T-helper 9 cell (primary cell): ENCODE measurements at places on chromosomes 12 and 14.

DNA sequence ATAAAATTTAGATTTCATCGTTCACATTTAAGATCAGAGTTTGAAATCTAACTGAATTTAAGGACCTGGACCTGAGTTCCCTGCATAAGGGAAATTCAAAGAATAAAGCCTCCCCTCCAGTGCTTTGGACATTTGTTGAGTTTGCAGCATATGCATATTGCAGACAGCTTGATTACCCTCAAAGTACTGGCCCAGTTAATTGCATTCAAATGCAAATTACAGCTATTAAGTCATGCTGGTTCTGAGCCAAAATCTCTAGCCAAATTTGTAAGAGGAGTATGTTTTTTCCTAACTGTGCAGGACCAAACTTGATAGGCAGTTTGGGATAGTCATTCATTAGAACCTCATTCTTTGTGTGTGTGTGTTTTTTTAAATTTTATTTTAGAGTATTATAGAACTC lies 9.1 kb upstream of the KIF21A start:
- no peak for DNase-seq

- DNase-seq = no peak
Measured at GRCh38 chr12:22858849-22859570, 234.0 kb downstream of the ETNK1 start.

GRCh38 chr12:57460468-57460784 lies 841 bp downstream of the GLI1 start:
- no peak for DNase-seq

- DNase-seq = no peak
Measured at GRCh38 chr14:85687456-85687855, 157.5 kb downstream of the FLRT2 start.

- DNase-seq = no peak
Measured at GRCh38 chr12:58907391-58907790, 12.9 kb downstream of the LRIG3 start.

DNA sequence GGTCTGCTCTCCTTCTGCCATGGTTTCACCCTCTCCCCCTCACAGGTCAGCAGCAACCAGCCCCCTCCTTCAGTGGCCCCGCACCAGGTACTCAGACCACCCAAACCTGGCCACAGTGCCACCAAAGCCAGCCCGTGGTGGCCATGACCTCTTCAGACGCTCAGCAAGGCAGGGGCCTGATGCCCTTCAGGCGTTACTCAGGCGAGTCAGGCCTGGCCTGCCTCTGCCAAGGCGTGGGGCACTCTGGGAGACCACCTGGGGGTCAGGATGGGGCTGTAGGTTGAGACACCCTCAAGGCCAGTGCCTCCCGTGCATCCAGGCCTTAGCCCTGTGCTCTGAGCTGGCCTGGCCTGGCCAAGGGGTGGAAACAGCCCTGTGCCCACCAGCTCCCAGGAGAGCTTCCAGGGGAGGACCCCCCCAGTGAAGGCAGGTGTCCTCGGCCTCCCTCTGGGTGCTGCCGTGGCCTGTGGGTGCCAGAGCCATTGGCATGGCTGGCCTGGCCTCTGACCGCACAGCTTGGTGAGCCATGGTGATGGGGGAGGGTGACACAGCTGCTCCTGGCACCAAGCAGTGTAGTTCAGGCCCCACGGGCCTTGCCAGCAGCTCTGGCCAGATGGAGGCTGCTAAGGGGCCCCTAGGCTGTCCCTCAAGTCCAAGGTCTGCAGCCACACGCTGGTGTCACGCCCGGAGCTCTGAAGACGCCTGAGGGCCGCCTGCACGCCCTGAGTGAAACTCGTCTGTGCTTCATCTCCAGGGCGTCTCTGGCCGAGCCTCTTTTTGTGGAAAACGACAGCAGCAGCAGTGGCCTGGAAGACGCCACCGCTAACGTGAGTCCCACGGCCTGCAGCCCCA lies 15.1 kb downstream of the XRCC3 start:
- DNase-seq = no peak

DNA sequence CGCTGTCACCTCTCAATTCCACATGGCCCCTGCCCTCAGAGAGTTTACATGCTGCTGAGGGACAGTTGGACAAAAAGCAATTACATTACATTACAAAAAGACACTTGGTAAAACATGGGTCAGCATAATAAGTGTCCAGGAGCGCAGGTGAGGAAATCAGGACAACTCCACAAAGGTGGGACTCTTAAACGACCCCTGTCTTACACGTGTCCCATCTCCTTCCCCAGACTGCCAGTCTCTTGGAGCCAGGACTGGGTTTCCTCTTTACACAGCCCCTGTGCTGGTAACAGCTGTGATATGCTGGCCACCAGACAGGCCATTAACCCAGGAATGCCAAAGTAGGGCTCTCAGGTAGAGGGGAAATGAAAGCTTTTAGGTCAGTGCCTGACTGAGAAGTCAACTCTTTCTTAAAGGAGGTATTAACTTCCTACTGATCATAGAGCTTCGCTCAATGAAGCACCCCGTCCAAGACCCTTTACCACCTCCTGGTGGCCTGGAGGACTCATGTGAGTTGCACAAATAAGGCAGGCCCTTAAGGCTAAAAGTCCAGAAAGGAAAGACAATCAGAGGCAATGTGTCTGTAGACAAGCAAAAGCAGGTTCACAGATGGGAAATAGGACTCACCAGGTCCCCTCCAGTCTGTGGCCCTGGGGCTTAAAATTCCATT lies 55.5 kb downstream of the ANO2 start:
- no peak for DNase-seq

DNA sequence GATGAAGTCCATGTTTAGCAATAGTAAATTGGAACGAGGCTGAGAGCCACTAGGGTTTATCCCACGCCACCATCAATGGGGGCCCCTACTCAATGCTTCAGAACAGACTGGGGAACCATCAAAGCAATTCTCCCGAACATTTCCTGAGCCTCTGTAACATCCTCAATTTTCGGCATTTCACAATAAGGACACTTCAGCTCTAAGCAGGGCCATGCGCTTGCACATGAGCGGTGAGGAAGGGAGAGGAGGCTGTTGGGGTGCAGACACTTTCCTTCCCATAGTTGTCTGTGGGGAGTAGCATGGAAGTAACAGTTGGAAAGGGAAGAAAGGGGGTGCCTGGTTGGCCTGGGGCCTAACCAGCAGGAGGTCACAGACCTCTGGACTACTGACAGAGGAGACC lies 129.9 kb upstream of the PRMT8 start:
- DNase-seq = no peak

DNA sequence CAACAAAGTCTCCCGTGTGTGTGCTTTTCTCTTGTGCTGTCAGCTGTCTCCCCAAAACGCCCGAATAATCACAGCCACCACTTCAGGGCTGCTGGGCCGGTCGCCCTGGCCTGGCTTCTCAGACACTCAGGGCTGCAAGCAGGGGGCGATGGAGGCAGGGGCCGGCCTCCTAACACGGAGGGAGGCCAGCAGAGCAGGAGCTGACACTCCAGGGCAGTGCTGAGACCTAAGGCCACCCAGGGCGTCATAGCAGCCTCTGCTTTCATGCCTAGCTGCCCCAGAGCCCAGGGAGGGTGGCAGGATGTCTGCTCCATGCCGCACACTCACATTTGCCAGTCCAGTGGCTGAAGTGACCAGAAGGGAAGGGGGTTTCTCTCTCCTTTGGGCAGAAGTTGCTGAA lies 25.6 kb downstream of the STX2 start:
- DNase-seq = no peak

DNA sequence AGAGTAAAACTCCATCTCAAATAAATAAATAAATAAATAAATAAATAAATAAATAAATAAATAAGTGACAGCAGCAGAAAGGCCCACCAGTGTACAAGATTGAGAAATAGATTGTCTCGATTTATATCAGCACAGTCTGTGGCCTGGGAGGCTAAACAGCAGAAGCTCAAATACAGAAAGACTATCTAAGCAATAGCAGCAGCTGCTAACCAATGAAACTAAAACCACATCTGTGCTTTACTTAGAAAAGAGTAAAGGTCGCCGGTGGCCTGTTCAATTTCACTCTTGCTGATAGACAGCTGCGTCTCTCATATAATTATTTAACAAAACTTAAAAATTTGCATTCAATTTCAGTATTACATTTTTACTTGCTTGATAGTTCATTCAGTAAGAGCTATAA lies 325.7 kb downstream of the CEP128 start:
- no peak for DNase-seq

- DNase-seq = no peak
Measured at GRCh38 chr12:68011882-68012207, 22.6 kb downstream of the IFNG-AS1 start.

DNA sequence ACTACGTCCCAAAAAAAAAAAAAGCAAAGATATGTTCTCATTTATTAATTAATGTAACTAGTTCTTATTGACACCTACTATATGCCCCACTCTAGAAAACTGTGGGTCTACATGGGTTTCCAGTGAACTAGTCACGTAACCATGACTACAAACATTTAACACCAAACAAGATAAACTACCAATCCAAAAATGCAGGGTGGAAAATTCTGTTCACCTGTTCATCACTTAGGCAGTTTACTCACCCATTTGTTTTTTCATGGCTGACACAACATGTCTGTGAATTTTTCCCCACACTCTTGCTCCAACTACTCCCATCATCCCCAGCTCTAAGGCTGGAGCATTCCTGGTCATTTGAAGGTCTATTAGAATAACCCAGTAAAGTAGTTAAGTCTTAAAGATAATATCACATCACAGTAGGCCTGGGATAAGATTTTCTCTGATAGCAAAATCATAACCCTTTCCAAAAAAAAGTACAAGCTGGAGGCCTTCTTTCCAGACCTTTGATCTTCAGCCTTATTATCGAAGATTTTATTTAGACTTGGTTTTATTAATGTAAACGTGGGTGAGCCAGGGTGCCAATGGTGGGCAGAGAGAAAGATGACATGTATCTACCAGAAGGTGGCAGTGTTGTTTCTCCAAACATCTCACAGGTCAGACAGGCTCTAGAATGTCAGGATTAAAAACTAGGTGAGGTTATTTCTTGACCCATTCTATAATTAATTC lies 61.6 kb upstream of the DAAM1 start:
- DNase-seq = no peak

GRCh38 chr14:27371209-27371608 lies 773.4 kb upstream of the NOVA1 start:
- no peak for DNase-seq

- no peak for DNase-seq
Measured at GRCh38 chr12:65189028-65189718, 19.8 kb downstream of the LEMD3 start.

- peak; percentile 77 for DNase-seq
Measured at GRCh38 chr14:88562831-88563686, at the start of gene ZC3H14. Gene ZC3H14, plus strand, starts transcription at chr14:88563037. Its CDS starts 97 bp downstream, at chr14:88563134.

- DNase-seq = no peak
Measured at GRCh38 chr14:72539661-72540315, 354.1 kb downstream of the DPF3 start.

GRCh38 chr12:53221203-53222080 lies 10.6 kb downstream of the RARG start:
- DNase-seq = peak; percentile 43

DNA sequence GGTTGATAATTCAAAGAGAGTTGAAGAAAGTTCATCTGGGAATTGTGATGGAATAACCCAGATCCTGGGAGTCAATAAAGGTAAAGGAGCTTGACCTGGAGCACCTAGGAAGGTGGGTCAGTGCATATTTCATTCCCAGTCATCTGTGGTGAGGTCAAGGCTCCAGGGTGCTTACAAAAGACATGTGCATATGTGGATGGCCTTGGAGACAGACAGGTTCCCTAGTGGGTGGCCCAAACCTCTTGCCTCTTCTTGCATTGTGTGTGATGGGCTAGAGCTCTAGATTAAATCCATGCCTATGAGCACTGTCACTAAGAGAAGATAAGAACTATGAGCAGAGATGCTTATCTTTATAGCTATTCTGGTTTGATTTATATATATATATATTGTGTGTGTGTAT lies 75.5 kb upstream of the CISTR start:
- no peak for DNase-seq

DNA sequence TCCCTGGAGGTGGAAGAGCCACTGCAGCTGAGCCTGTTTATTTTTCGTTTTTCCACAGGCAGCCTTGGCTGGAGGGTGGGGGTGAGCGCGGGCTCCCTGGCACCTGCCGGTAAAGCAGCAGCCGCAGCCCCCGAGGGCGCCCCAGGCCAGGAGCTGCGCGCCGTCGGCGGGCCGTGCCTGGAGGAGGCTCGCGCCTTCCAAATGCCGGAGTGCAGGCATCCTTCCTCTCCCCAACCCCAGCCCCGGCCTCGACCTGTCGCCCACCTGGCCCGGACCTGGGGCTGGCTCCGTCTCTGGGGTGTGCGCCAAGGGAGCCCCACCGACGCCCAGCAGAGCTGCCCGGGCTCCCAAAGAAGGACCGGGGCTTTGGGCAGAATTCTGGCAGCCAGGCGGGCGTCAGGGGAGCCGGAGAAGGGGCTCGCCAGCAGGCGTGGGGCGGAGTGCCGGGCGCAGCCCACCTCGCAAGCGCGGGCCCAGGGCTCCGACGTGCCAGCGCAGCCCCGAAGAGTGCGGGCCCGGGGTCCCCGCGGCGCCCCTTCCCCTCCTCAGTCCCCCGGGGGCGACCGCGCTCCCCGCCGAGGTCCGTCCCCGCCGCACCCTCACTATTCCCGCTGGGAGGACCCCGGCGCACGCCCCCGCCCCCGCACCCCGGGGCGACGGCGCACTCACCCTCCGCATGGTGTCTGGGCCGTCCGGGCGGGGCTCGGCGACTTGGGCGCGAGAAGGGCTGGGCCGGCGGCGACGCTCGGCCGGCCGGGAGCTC lies 130.3 kb downstream of the NDUFA12 start:
- DNase-seq = no peak

DNA sequence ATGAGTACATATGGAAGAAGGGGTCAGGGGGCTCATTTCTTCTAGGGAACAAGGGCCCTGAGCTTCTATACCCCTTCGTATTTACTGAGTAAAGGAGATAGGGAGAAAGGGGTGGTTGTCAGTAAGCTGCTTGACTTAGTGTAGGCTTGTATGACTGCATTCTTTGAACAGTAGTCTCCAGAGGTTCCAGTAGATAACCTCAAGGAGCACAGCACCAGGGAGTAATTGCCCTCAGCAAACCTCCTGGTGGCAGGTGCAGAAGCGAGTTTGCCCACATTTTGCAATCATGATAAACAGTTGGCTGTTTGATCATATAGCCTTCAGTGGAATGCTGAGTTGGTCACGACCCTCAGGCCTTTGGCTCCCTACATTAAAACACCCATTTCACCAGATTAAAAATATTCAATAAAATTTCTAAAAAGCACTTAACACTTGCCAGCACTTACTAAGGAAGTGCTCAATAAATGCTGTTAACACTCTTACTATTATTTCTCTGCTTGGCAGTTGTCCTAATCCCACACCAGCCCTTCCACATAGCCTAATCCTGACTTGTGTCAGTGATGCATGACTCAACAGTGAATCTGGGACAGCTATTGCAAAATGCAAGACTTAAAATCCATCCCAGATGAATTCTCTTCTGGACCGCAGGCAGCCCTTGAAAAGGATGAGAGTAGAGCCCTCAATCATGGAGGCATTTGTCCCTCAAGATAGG lies 3.7 kb upstream of the DHRS4L2 start:
- no peak for DNase-seq

GRCh38 chr12:3613641-3614395 lies 122.8 kb downstream of the PRMT8 start:
- no peak for DNase-seq

GRCh38 chr12:112191201-112191600 lies 65.8 kb downstream of the TRAFD1 start:
- no peak for DNase-seq
